ENCODE measurements at places on chromosomes 3 and 15. TPM values are rescaled to one million over a fixed set of nuclear protein-coding genes. Genes with fewer than 3 reads are reported as not detected.

RETNLB gene
- not detected for total RNA-seq

- no peaks in the 10 kb centered on the region for H3K27me3 ChIP-seq
- H3K36me3 ChIP-seq: peaks cover 5% of the 10 kb centered on the region
- peaks cover 84% of the 10 kb centered on the region for H3K4me1 ChIP-seq
- peak overlapping the region; percentile 82 for H3K27ac ChIP-seq
- no peak for DNase-seq
- no peak overlapping the region for H3K4me3 ChIP-seq
These were observed 266.3 kb downstream of the RPLP1 start for GRCh38 chr15:69718916-69719315.

- H3K4me3 ChIP-seq: no peak overlapping the region
- no peaks in the 10 kb centered on the region for H3K27me3 ChIP-seq
- no peak overlapping the region for H3K27ac ChIP-seq
- peaks cover 22% of the 10 kb centered on the region for H3K36me3 ChIP-seq
- DNase-seq: no peak
These were observed 83.4 kb downstream of the RBPMS2 start for GRCh38 chr15:64691896-64692565.

DNA sequence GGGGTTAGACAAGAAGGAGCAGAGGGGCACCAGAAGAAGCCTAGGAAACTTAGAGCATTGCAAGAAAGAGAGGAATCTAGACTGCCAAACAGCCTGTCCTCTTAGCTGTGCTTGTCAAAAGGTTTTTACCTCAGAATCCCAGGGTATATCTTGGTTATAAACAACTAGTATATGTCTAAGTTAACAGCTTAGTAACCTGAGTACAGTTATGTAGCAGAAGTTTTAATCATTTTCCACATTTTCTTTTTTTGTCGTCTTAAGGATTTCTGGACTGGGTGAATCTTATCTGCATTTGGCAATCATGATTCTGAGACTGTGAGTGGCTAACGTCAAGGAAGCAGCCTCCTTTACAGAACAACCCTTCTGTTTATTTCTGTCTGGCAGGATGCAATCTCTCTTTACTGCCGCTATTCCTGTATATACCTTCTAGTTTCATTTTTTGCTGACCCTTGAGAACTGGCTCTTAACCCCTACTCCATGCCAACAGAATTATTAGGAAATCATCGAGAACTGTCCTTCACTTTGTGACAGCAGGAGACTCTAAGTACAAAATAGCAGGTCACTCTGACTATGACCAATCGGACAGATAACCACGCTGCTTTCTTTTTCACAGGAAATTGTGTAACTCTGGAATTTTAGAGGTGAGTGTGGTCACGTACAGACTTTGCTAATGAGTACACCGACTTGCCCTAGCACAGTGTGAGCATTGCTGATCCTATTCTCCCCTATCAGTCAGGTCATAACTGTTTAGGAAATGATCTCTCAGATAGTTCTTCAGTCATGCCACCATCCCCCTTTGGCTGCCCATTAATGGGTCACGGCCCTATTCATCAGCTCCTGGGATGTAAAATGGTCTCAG, 3.3 kb upstream of the CP start:
- peak overlapping the region; percentile 86 for H3K4me3 ChIP-seq
- H3K36me3 ChIP-seq: peaks cover 1% of the 10 kb centered on the region
- H3K4me1 ChIP-seq: peaks cover 26% of the 10 kb centered on the region
- H3K27me3 ChIP-seq: no peaks in the 10 kb centered on the region

DNA sequence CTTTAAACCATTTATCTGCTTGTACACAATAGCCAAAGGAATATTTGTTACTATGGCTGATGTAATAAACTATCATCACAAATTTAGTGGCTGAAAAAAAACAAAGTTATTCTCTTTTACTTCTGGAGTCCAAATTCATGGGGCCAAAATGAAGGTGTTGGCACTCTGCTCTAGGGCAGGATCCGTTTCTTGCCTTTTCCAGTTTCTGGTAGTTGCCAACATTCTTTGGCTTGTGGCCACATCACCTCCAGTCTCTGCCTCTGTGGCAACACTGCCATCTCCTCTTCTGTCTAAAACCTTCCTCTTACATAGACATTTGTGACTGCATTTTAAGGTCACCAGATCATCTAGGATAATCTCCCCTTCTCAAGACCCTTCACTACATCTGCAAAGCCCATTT, 27.3 kb downstream of the NIT2 start:
- H3K27me3 ChIP-seq: no peaks in the 10 kb centered on the region
- DNase-seq: no peak
- H3K27ac ChIP-seq: no peak overlapping the region
- H3K4me1 ChIP-seq: no peaks in the 10 kb centered on the region
- H3K36me3 ChIP-seq: peaks cover 45% of the 10 kb centered on the region

- H3K27ac ChIP-seq: no peak overlapping the region
- peak; percentile 84 for DNase-seq
- H3K4me1 ChIP-seq: peaks cover 14% of the 10 kb centered on the region
These were observed 164.5 kb downstream of the XXYLT1 start for GRCh38 chr3:195106418-195106906.

RARRES1 gene
- total RNA-seq: not detected

DNA sequence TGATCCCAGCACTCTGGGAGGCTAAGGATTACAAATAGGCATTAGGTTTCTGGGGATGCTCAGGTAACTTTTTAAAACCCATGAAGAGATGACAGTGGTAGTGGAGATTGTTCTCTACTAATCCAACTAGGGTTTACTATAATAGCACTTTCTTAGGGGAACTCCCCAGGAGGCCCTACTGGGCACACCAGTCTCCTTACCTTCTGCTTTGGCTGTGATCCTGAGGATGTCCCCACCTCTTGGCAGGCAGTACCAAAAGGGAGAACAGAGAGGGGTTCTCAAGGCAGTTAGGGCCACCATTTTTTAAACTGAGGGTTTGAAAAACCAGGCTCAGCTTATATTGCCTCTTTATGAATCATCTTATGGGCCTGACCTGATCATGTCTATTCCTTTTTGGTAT, 15.0 kb upstream of the FBXL22 start:
- H3K27ac ChIP-seq: peak overlapping the region; percentile 23
- peaks cover 46% of the 10 kb centered on the region for H3K36me3 ChIP-seq
- no peak overlapping the region for H3K4me3 ChIP-seq
- peaks cover 9% of the 10 kb centered on the region for H3K4me1 ChIP-seq
- DNase-seq: no peak

DNA sequence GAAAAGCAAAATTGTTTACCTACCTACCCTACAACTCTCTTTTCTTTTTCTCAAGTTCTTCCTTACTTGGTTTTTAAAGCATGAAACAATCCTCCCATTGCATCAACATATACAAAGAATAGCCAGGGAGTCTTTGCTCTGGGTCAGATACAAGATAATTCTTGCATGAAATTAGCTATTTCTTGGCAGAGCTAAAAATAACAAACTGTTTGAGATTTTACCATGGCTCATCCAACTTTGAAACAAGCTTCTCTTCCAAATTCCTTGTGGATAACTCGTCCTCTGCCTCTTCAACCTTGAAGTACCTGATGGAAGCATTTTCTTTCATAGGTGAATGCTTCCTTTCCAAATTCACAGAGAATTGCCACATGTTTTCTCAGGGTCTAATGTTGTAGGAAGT, 9.2 kb upstream of the CBLB start:
- peak overlapping the region; percentile 65 for H3K27ac ChIP-seq
- peak overlapping the region; percentile 35 for H3K4me3 ChIP-seq
- peaks cover 10% of the 10 kb centered on the region for H3K36me3 ChIP-seq

DNA sequence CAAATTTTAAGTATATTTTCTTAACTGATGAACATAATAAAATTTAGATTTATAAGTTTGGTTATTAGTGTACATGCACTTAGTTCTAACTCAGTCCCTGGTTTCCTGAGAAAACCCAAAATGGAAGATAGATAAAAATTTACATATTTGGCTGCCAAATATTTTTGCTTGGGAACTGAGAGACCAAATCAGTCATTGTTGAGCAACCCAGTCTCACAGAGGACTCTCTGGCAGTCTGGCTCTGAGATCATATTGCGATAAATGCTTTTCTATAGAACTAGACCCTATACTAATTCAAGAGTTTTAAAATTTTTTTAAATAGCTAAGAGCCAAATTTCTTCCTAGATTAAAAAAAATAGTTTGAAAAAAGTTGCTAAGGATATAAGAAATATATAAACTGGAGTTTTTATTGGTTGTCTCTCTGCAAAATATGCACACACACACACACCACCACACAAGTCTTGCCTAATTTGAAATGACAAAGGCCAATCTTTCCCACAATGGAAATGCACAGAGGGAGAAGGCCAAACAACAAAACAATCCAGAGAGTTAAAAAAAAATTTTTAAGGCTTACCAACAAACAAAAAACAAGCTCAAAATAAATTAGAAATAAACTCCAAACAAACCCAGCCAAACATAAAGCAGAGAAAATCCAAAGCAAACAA, 259.5 kb downstream of the MECOM start:
- no peak overlapping the region for H3K4me3 ChIP-seq
- H3K4me1 ChIP-seq: no peaks in the 10 kb centered on the region
- H3K27ac ChIP-seq: no peak overlapping the region
- no peaks in the 10 kb centered on the region for H3K36me3 ChIP-seq
- peaks cover 5% of the 10 kb centered on the region for H3K27me3 ChIP-seq
- DNase-seq: no peak

CTXN2 gene
- not detected for total RNA-seq

GRK7 gene
- not detected for total RNA-seq

GRCh38 chr3:37586280-37586679, 275.4 kb upstream of the CTDSPL start:
- H3K4me1 ChIP-seq: no peaks in the 10 kb centered on the region
- no peak overlapping the region for H3K27ac ChIP-seq
- no peak overlapping the region for H3K4me3 ChIP-seq
- no peaks in the 10 kb centered on the region for H3K27me3 ChIP-seq
- H3K36me3 ChIP-seq: no peaks in the 10 kb centered on the region
- no peak for DNase-seq

KIF15 gene
- total RNA-seq: 42.3 TPM

- no peak overlapping the region for H3K4me3 ChIP-seq
- peaks cover 2% of the 10 kb centered on the region for H3K36me3 ChIP-seq
- no peak overlapping the region for H3K27ac ChIP-seq
- no peak for DNase-seq
- no peaks in the 10 kb centered on the region for H3K4me1 ChIP-seq
These were observed 175.8 kb downstream of the VGLL4 start for GRCh38 chr3:11467875-11468274.

CCR9 gene
- total RNA-seq: 21.6 TPM

DNA sequence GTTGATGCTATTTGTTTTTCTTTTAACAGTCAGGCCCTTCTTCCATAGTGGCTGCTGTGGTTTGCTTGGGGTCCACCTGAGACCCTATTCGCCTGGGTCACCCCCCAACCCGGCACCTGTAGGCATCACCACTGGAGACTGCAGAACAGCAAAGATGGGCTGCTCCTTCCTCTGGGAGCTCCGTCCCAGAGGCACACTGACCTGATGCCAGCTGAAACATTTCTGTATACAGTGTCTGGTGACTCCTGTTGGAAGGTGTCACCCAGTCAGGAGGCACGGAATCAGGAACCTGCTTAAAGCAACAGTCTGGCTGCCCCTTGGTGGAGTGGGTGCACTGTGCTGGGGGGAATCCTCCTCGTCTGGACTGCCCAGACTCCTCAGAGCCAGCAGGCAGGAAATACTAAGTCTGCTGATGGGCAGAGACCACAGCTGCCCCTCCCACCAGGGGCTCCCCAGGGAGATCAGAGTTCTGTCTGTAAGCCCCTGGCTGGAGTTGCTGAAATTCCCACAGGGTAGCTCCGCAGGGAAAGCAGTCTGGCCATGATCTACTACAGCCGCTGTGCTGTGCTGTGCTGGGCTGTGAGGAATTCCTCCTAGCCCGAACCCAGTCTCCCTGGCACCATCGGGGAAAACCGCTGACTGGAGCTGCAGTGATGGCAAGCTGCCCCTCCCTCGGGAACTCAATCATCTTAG, 248.2 kb downstream of the TBC1D5 start:
- DNase-seq: no peak
- H3K36me3 ChIP-seq: peaks cover 23% of the 10 kb centered on the region
- H3K4me3 ChIP-seq: no peak overlapping the region
- no peaks in the 10 kb centered on the region for H3K4me1 ChIP-seq

DNA sequence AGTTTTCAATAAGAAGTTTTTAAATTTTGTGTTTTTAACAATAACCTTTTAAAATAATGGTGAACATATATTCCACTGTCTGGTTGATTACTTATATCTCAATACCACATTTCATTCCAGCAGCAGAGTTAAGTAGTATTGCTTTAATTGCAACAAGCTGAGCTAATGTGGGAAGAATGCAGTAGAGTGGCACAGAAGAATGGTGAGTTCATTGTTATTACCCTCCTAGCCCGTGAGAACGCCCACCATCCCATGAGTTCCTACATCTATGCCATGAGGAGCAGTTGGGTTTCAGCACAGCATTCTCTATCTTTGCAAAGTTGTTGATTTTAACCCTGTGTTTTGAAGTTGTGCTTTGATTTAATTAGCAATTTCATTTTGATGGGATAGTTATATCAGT, 17.8 kb upstream of the NR2E3 start:
- no peak overlapping the region for H3K27ac ChIP-seq
- H3K4me1 ChIP-seq: no peaks in the 10 kb centered on the region
- no peak overlapping the region for H3K4me3 ChIP-seq
- no peaks in the 10 kb centered on the region for H3K27me3 ChIP-seq

- DNase-seq: no peak
- H3K27ac ChIP-seq: no peak overlapping the region
- H3K4me3 ChIP-seq: no peak overlapping the region
- no peaks in the 10 kb centered on the region for H3K36me3 ChIP-seq
These were observed 68.5 kb downstream of the TMCO5A start for GRCh38 chr15:38002883-38003477.

DNA sequence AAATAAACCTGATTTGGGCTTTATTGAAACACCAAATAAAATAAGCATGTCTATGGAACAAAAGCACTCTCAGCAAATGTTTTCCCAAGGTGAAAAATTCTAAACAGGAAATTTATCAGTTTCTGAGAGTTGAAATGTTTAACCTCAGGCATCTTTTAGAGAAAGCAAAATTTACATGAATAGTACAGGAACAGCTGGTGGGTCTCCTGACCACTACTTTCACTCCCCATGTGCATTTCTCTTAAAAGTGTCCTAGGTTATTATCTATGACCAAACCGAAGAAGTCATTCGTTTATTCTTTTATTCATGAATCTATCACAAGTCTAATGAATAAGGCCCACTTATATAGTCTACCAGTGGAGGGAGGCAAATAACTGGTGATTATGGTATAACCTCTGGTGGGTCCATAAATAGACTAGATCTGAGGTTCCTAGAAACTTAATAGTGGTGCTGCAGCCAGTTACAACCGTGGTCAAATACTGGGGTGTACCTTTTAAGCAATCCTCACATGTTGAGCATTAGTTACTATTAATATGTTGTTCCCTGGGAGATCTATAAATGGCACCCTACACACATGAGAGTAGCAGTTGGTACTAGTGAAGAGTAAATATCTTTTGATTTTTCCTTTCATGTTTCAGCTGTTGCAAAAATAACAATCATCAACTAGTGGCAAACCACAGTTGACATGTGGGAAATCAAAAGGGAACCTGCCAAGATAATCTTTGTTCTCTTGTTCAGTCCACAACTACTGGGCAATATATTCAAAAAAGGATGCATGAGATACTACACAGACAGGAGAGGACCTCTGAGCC, 169.3 kb upstream of the STAC start:
- no peaks in the 10 kb centered on the region for H3K27me3 ChIP-seq
- H3K4me3 ChIP-seq: no peak overlapping the region
- H3K4me1 ChIP-seq: no peaks in the 10 kb centered on the region
- H3K27ac ChIP-seq: no peak overlapping the region
- no peaks in the 10 kb centered on the region for H3K36me3 ChIP-seq
- DNase-seq: no peak

- H3K36me3 ChIP-seq: no peaks in the 10 kb centered on the region
- H3K4me1 ChIP-seq: no peaks in the 10 kb centered on the region
- no peak overlapping the region for H3K4me3 ChIP-seq
- no peak for DNase-seq
- no peaks in the 10 kb centered on the region for H3K27me3 ChIP-seq
These were observed 82.8 kb downstream of the SEC22A start for GRCh38 chr3:123284399-123285010.

FAM3D gene
- not detected for total RNA-seq

Measured in activated naive CD8-positive, alpha-beta T cell treated with anti-CD3 and anti-CD28 coated beads, Interleukin-2, amount 10 ng/mL, durations not matched to agents 7 days and 5 days (primary cell).